ENCODE measurements at places on chromosomes 13 and 19. TPM values are rescaled to one million over a fixed set of nuclear protein-coding genes. Genes with fewer than 3 reads are reported as not detected.

CYP4F8 gene
- not detected for polyA plus RNA-seq

ADAMTSL5 gene
- polyA plus RNA-seq: 23.9 TPM

CHERP gene
- 43.9 TPM for polyA plus RNA-seq

MIPEP gene
- polyA plus RNA-seq: 19.8 TPM

ACP7 gene
- 2.9 TPM for polyA plus RNA-seq

EFNB2 gene
- 33.0 TPM for polyA plus RNA-seq

SIAH3 gene
- polyA plus RNA-seq: not detected

RFPL4AL1 gene
- polyA plus RNA-seq: not detected

CEACAM4 gene
- polyA plus RNA-seq: 0.39 TPM

ZGLP1 gene
- 8.9 TPM for polyA plus RNA-seq

DCLK1 gene
- polyA plus RNA-seq: 0.54 TPM

ZNF284 gene
- 0.67 TPM for polyA plus RNA-seq

CTXN1 gene
- polyA plus RNA-seq: 0.77 TPM

PSG2 gene
- not detected for polyA plus RNA-seq

KIR3DL2 gene
- not detected for polyA plus RNA-seq

SIGLEC12 gene
- not detected for polyA plus RNA-seq

COG6 gene
- polyA plus RNA-seq: 9.5 TPM

ZNRF4 gene
- polyA plus RNA-seq: not detected

GRIN2D gene
- not detected for polyA plus RNA-seq

CLEC17A gene
- polyA plus RNA-seq: not detected

CAMSAP3 gene
- polyA plus RNA-seq: 87.4 TPM

OR10H1 gene
- polyA plus RNA-seq: not detected

NLRP5 gene
- polyA plus RNA-seq: not detected

TMEM38A gene
- 2.1 TPM for polyA plus RNA-seq

Data from small intestine (tissue), 16 donors.